ENCODE measurements at places on chromosomes 7 and 10. TPM values are rescaled to one million over a fixed set of nuclear protein-coding genes. Genes with fewer than 3 reads are reported as not detected.

Gene OR2A1
- 0.29 TPM for total RNA-seq

Gene PLEKHS1
- total RNA-seq = 0.18 TPM

Gene GIMAP5
- total RNA-seq = 17.0 TPM

Gene ELN
- total RNA-seq = 108 TPM

Gene NXPH1
- 0.23 TPM for total RNA-seq

Gene ERVW-1
- total RNA-seq = not detected

Gene PDZD7
- 1.6 TPM for total RNA-seq

Data from metanephros (tissue), 2 donors.